Right ventricle myocardium superior (tissue), 1 donor: ENCODE measurements at places on chromosomes 7 and 10. TPM values are rescaled to one million over a fixed set of nuclear protein-coding genes. Genes with fewer than 3 reads are reported as not detected.
A peak's percentile ranks its signal among the peaks of the same experiment; 100 is the strongest.

DNA sequence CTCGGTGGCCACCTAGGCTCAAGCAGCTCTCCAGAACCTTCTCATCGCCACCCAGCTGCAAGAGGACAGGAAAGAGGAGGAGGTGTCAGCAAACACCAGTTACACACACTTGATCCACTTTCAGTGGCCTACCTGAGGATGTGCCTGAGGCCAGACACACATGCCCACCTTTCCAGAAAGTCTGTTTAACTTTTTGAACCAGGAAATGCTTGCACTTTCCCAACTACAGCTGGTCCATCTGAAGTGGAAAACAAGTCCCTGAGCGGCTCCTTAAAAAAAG, 15.7 kb upstream of the CYREN start:
- no peak for DNase-seq

DNA sequence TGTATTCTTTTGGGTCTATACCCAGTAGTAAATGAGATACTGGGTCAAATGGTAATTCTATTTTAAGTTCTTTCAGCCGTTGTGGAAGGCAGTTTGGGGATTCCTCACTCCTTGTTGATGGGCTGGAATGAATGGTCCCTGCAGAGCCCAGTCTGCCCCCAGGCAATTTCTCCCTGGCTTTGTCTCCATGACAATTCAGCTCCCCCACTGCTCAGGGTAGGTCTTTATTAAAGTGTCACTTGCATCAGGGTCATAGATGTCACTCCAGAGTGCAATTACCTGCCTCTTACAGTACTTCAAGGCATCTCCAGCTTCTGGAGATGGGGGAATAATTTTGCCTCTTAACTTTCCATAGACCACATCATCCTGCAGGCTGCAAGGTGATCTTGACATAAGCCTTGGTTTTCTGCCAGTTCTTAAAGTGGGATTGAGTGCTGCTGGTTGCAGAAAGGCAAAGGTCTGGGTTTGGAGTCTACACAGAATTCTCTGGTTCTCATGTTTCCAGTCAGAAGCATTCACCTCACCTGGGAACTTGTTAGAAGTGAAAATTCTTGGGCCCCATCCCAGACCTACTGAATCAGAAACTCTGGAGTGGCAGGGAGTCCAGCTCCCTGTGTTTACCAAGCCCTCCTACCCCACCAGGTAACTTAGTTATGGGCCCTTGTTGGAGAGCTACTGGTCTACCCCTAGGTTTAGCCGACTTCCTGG, 442.4 kb downstream of the GALNT17 start:
- DNase-seq, result no peak

NEUROG3 gene
- not detected for total RNA-seq

ADAM12 gene
- 0.38 TPM for total RNA-seq

ABCB1 gene
- 3.2 TPM for total RNA-seq

- DNase-seq, result no peak
Observed at GRCh38 chr7:120402079-120402767, 129.2 kb downstream of the KCND2 start.

DNA sequence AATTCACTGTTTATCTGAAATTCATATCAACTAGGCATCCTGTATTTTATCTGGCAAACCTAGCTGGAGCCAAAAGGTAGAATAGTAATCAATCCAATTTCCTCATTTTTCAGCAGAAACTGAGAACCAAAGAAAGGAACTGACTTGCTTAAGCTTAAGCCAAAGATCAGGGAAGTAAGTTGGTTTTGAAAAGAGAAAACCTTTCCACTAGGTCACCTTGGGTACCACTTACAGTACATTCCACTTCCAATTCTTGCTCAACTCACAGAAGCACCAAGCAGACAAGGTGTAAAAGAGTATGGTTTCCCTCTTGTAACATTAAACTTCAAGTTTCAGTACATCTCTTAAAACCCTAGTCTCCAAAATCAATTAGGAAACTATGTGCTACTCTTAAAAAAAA, 79.6 kb downstream of the ZFAND4 start:
- no peak for DNase-seq

DNA sequence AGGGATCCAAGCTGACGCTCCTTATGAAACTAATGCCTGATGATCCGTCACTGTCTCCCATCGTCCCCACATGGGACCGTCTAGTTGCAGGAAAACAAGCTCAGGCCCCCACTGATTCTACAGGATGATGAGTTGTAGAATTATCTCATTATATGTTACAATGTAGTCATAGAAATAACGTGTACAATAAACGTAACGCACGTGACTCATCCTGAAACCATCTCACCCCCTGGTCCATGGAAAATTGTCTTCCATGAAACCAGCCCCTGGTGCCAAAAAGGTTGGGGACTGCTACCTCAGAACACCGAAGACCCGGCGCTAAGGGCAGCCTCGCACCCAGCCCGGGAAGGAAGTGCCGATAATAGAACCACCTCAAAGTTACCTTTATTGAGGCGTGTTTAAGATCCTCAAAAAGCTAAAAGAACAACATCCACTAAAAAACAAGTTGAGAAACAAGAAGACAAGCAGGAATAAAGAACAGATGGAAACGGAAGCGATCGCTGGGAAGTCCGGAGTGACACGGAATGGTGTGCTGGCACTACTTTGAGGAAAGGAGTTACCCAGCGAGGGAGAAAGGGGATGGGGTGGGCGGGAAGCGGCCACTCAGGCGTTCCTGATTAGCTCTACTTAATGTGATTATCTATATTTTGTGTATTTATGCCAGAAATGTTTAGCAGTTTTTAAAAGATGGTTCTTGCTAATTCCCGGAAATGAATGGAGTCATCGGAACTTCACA, 50.1 kb upstream of the PRKAR1B start:
- no peak for DNase-seq

GPR37 gene
- total RNA-seq, result not detected

DNA sequence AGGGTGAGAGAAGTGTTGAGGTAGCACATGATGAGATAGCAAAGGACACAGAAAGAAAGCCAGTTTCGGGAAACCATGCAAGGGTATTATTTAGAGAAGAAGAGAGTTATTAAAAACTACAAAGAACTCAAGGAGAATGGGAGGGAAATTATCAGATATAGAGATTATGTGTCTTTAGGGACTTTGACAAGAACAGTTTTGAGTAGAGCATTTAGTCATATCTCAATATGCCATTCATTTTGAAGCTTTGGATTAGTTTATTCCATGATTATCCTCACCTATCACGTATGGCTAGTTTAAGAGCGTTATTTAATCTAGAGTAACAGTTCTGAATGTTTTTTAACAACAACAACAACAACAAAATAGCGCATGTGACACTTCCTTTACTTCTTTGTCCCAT, 409.4 kb downstream of the EXOC4 start:
- DNase-seq, result no peak

GRCh38 chr7:46932676-46933424, 649.1 kb downstream of the TNS3 start:
- DNase-seq, result no peak

DNA sequence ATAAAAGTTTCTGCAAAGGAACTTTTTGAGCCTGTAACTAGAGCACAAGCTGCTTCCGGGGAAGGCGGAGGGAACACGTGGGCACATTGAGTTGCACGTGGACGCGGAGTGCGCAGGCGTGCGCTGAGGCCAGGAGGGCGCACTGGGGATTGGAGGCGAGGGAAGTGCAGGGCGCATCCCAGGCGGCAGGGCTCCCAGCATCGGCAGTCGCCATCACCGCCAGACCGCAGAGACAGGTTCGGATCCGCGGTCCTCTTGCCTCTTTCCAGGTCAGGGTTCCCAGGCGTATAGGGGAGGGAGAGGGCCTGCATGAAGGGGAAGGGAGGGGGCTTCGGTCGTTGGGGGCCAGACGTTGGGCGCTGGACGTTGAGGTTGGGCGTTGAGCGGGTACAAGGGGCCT, at the start of gene TDRD1:
Gene TDRD1 (plus strand): TSS at position 206 of the 400 bp plus-strand sequence. CDS start 8,479 bp downstream, outside the sequence.
- DNase-seq, result peak; percentile 51

DNA sequence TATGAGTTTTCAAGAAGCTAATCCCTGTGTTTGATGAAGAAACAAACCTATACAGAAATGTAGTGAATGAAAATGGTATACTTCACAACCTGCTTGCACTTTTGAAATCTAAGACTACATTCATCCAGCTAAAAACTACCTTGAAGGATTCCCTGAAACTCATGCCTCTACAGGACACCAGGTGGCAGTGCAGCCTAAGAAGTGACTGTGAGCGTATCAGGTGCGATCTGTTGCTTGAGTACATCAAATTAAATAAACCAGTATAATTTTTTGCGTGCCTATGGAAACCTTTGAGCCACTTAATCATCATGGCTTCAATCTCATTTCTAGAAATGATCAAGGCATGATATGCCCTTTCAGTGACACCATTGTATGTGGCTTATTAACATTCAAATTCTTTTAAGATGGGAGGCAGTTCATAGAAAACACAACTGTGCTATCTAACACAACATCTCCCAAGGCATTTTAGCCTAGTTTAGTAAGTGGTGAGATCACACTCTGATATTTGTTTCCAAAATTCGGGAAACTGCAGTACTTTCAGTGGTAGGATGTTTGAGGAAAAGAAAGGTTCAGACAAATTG, 57.4 kb downstream of the PPP1R17 start:
- DNase-seq, result peak; percentile 74

DNA sequence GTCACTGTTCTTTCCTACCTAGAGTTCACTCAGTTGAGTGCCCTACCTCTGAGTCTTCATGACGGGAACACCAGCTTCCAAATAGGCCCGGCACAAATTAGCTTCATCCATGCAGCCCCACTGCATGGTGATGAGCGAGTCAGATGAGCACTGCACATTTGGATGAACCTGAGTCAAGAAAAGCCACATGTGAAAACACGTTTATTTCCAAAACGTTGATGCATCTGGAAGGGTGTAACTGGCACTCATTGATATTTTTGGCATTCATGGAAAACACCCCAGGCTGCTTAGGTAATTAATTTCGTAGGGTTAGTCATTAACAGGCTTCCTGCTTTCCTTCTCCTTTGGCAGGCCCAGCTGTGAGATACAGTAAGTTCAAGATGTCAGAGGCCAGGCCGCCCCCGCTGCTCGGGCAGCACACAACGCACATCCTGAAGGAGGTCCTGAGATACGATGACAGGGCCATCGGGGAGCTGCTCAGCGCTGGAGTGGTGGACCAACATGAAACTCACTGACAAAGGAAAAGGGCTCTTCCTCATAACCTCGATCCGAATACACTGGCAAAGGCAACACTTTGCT, 725.2 kb downstream of the SUGCT start:
- no peak for DNase-seq

DNA sequence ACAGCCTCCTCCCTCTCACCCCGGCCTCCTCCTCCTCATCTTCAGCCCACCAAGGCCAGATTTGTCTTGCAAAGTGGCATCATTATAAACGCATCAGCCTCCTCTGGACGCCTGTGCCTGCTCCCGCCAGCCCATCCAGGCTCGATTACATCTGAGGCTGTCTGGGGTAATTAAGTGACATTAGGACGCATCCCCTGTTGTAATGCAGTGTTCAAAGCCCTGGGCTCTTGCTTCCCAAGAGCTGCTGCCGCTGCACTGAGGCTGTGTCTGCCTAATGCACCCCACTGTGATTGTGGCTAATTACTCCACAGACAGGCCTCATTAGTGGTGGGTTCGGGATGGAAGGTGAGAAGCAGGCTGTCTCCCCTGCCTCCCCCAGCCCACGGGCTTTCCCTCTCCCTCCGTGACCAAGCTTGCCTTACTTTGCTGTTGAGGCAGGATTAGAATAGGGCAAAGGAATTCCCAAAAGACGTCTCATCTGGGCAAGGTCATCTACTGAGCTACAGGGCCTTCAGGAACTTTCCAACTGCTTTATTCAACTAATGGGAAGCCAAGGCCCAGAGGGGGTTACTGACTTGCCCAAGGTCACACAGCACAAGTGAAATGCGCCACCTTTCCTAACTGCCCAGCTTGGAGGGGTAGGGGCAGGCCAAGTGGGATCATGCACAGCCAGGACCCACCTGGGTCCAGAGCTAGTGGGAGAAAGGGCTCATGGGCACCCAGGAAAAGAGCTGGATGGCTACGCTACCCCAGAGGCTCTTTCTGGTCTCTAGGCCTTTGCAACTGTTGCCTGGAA, 66.2 kb upstream of the PCBD1 start:
- DNase-seq, result no peak

GATA3 gene
- total RNA-seq, result 0.83 TPM

GRCh38 chr10:3239920-3240894, 67.6 kb upstream of the PITRM1 start:
- DNase-seq, result no peak

DNA sequence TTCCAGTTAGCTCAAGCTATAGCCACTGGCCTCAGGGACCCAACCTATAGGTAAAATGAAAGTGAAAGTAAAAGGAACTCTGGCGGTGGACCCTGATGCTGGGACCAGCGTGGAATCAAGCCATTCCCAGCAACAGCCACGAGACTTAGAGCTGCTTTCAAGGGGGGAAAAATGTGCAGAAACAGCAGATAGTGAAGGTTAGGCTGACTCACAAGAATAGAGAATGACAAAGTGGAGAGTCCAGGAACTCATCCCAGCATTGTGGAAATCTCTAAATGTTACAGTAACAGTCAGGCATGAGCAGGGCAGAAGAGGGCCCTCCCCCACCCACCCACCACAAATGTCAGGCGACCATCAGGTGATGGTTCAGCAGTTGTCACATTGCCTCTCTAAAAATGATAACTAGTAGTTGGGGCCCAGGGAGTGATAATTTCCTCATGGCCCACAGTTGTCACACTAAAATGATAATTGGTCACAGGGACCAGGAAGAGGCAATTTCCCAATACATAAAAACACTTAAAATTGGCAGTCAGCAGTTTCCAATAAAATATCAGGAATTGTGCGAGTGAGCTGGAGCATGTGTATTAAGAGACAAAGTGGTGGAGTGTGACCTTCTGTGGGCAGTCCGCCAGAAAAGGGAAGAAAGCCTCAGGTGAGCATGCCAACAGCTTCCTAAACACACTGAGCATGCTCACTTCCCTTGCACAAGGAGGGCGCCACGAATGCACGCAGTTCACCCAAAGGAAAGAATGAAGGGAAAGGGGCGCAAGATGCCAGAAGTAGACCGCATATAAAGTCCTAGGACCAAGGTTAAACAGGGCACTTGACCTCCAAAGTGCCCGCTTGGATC, 129.8 kb upstream of the PPP1R3A start:
- no peak for DNase-seq

GRCh38 chr7:106484562-106484961, 176.4 kb downstream of the CCDC71L start:
- no peak for DNase-seq

GRCh38 chr7:17680026-17680425, 260.3 kb downstream of the SNX13 start:
- no peak for DNase-seq

RHEB gene
- total RNA-seq, result 119 TPM

- DNase-seq, result peak; percentile 78
Observed at GRCh38 chr7:132380059-132380458, 196.2 kb downstream of the PLXNA4 start.

- DNase-seq, result no peak
Observed at GRCh38 chr7:142910031-142910433, 23.5 kb downstream of the TRPV5 start.

GRCh38 chr7:134755422-134756022, 23.9 kb upstream of the CALD1 start:
- DNase-seq, result no peak
